ENCODE measurements at places on chromosomes 5 and 9.

DNA sequence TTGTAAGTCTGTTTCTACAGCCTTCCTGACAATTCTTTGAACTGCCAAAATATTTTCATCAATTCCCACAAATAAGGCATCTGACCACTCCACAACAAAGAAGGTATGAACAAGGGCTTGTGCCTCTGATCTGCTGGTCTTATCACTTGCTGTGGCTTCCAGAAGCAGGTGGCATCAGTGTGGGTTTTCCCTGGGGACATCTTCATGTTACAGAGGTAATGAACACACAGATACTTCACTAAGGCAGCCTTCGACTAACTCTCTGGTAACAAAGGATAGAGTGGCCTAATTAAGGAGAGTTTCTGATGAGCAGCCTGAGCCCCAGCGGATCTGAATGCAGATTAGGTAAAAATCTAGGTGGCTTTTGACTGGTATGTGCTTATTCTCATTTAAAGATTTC, 15.2 kb upstream of the ERAP2 start:
- no peaks in the 10 kb centered on the region for H3K27me3 ChIP-seq
- no peak overlapping the region for H3K4me3 ChIP-seq
- H3K27ac ChIP-seq: no peak overlapping the region

DNA sequence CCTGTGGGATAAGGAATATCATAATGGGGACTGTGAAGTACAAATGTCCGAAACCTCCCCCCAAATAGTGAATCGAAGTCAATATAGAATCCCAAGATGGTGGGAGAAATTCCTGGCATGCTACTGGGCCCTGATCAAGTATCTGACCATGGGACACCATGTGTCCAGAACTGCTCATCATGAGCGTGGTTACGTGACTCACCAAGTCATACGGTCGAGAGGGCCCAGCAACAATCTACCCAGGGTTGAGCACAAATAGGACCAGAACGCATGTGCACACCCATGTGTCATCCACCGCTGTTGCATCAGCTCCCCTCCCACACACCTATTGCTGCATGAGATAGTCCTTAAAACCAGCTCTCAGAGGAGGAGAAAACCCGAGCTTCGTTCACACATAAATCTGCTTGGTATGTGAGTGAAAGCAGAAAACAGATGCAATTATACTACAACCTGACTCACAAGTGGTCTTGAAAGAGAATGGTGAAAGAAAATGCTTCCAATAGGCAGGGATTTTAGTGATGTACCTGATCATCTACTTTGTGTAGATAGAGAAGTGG, 353.2 kb downstream of the CWC27 start:
- H3K4me1 ChIP-seq: no peaks in the 10 kb centered on the region
- H3K27ac ChIP-seq: no peak overlapping the region

DNA sequence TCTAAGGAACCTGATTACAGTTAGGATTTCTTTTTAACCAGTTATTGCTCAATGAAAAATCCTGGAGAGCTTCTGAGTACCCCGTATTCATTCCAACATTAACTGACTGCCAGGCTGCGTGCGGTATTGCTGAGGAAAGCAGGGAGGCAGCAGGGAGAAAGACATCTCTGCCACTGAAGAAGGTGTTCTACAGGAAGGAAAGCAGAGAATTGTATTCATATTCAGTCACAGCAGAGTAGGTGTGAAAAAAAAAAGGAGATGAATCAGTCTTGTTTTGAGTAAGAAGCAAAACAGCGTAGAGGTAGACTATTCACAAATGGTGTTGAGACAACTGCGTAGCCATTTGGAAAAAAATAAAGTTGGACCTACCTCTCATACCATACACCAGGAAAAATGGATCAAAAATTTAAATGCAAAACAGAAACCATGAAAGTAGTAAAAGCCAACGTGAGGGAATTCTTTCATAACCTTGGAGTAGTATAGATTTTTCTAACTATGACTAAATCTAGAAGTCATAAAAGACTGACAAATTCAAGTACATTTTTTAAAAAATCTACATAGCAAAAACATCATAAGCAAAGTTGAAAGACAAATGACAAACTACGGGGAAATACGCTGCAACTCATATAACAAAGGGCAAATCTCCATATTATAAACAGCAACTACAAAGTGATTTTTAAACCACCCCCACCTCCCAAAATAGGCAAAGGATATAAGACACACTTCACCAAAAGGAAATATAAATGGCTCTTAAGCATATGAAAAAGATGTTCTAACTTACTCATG, 9.9 kb upstream of the NR4A3 start:
- no peak for DNase-seq
- peaks cover 64% of the 10 kb centered on the region for H3K4me1 ChIP-seq
- H3K27ac ChIP-seq: peak overlapping the region; percentile 77
- H3K4me3 ChIP-seq: no peak overlapping the region
- H3K27me3 ChIP-seq: peaks cover 10% of the 10 kb centered on the region

DNA sequence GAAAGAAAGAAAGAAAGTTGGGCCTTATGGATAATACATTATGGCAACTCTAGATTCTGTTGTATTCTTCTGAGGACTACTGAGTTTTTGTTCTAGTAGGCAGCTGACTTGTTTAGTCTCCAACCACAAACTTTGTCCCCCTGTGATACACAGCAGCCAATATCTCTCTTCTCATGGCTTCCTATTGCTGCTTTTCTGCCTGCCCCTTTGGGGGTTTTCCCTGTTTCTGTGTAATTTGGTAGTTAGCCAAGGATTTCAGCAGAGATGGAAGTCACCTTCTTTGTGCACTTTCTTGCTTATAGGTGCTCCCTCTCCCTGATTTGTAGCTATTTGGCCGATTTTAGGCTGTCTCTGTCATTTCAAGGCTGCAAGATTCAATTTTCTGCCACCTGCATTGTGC, 109.6 kb downstream of the FGF1 start:
- peaks cover 6% of the 10 kb centered on the region for H3K27me3 ChIP-seq
- H3K27ac ChIP-seq: no peak overlapping the region
- no peak for DNase-seq
- H3K4me3 ChIP-seq: no peak overlapping the region
- H3K4me1 ChIP-seq: peaks cover 14% of the 10 kb centered on the region
- peaks cover 7% of the 10 kb centered on the region for H3K36me3 ChIP-seq

GRCh38 chr9:121443981-121444380, 55.7 kb downstream of the GGTA1 start:
- H3K4me3 ChIP-seq: no peak overlapping the region
- no peak for DNase-seq
- peaks cover 66% of the 10 kb centered on the region for H3K27me3 ChIP-seq
- peaks cover 10% of the 10 kb centered on the region for H3K4me1 ChIP-seq

GRCh38 chr5:58462623-58463230, 2.8 kb upstream of the PLK2 start:
- no peak overlapping the region for H3K27ac ChIP-seq
- H3K36me3 ChIP-seq: no peaks in the 10 kb centered on the region
- no peak overlapping the region for H3K4me3 ChIP-seq

Measured in activated T-helper 2 cell treated with anti-CD3 and anti-CD28 coated beads, Interferon-gamma antibody, Interleukin-2, Interleukin-4, amounts not matched to agents 10 μg/mL and 5 μg/mL and 100 μg/mL, durations not matched to agents 14 hours and 24 hours and 36 hours (primary cell).